Upper lobe of right lung (tissue), 1 donor: ENCODE measurements at places on chromosomes 4 and X.

DNA sequence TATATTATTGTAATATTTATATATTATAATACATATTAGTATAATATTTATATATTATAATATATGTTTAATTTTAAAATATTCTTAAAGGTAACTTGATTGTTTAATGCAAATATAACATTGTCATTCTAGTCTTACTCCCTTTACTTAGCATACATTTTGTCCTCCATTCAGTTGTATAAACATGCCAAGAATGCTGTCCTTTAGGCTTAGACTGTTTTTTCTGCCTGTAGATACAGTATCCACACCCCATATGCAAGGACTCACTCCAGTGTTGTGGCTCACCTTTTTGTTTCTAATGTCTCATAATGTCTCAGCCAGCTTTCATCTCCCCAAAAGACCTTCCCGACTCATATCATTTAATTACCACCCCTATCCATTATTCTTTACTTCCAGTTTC is 2110.0 kb downstream of the PCDH7 start:
- DNase-seq: no peak

- no peak for DNase-seq
Observed at GRCh38 chr4:1573830-1574459, 110.2 kb downstream of the FAM53A start.

- DNase-seq: no peak
Observed at GRCh38 chr4:89296399-89296798, 11.2 kb downstream of the GPRIN3 start.

- no peak for DNase-seq
Observed at GRCh38 chr4:2305766-2306501, 44.0 kb upstream of the MXD4 start.

- DNase-seq: no peak
Observed at GRCh38 chrX:53239474-53239873, 14.5 kb upstream of the KDM5C start.

DNA sequence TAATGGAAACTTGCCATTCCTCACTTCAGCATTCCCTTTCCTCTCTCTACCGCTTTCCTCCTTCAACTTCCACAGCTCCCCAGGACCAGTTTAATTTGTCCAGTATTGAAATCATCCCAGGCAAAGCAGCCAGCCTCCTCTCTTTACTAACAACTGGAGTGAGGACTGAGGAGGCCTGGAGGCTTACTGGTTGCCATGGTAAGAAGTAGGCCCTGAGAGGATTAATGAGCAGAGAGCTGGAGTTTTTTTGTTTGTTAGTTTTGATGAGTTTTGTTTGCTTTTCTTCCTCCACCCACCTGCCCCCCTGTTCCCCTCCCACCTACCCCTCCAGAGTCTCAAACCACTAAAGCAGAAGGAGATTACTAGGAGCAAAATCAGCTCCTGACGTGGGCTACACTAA is 29.5 kb upstream of the PLP1 start:
- DNase-seq: no peak

DNA sequence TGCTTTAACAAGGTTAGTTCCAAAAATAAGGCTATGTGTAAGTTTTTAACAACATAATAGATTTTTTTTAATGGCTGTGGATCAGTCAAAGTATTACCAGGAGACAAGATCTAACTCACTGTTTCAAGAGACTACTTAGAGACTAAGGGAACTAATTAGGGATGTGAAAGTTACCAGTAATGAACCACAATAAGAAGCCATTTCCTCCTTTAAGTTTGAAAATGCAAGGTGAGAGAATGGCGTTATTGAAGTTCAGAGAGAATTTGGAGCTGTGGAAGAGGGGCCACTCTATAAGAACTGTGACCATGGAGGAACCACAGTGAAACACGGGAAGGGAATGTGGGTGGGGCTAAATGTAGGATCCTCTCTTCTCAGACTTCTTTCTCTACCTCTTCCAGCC is 624.2 kb downstream of the GLUD2 start:
- no peak for DNase-seq

DNA sequence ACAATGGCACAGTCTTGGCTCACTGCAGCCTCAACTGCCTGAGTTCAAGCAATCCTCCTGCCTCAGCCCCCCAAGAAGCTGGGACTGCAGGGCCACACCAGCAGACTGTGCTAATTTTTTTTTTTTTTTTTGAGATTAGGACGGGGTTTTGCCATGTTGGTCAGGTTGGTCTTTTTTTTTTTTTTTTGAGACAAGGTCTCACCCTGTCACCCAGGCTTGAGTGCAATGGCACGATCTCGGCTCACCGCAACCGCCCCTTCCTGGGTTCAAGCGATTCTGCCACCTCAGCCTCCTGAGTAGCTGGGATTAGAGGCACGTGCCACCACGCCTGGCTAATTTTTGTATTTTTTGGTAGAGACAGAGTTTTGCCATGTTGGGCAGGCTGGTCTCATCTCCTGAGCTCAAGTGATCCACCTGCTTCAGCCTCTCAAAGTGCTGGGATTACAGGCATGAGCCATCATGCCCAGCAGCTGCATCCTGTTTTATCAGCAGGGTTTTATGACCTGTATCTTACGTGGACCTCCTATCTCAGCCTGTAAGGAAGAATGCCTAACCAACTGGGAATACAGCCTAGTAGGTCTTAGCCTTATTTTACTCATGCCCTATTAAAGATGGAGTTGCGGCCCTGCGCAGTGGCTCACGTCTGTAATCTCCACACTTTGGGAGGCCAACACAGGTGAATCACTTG is 13.2 kb upstream of the MRPL1 start:
- DNase-seq: no peak

- no peak for DNase-seq
Observed at GRCh38 chrX:47143894-47144625, 442 bp downstream of the NDUFB11 start.

- DNase-seq: no peak
Observed at GRCh38 chr4:22551550-22551949, 35.7 kb upstream of the ADGRA3 start.

DNA sequence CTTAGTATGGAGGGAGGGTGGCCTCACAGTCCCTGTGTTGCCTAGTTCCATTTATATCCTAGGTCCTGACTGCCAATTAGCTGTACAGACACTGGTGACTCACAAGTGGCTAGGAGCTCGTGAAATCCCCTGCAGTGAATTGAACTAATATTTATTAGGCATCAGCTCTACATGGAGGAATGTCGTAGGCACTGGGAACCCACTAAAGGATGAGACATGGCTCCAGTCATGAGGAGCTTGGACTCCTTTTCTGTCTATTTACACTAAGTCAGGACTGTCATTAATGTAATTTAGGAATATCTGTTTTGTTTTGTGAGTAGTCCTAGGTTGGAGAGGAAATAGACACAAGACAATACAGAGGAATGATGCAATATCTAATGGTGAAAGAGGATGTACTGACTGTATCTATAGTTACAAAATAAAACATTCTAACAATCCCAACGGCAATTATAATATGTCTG is 67.7 kb downstream of the MID1IP1 start:
- no peak for DNase-seq

GRCh38 chr4:131499141-131499873 is 1649.8 kb upstream of the PCDH10 start:
- no peak for DNase-seq

GRCh38 chr4:87185146-87185870 is 35.1 kb downstream of the KLHL8 start:
- DNase-seq: no peak

DNA sequence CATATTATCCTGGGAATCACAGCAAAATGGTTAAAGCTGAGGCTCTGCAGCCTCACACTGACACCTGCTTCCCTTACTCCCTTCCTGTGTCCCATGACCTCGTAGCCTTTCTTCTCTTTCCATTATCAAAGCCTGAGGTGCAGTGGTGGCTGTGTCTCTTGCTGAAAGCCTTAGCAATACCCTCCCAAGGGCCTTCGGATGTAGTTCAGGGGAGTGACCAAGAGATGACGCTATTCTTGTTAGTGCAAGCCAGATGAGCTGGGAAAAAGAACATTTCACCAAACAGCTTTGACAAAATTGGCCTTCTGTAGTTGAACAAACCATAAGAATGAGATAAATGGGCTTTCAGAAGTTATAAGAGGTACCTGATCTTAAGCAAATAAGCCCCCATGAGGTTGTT is 31.6 kb downstream of the SMIM10L2A start:
- DNase-seq: no peak

DNA sequence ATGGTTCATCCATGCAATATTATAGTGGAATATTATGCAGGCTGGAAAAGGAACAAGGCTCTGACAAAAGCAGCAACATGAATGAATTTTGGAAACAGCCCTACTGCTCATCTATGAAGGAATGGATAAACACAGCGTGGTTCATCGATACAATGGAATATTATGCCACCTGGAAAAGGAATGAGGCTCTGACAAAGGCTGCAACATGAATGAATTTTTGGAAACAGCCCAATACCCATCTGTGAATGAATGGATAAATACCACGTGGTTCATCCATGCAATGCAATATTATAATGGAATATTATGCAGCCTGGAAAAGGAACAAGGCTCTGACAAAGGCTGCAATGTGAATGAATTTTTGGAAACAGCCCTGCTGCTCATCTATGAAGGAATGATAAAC is 160.4 kb downstream of the CRLF2 start:
- no peak for DNase-seq

GRCh38 chrX:154724993-154725756 is 25.7 kb downstream of the GAB3 start:
- no peak for DNase-seq

- no peak for DNase-seq
Observed at GRCh38 chr4:26135331-26135730, 185.5 kb upstream of the RBPJ start.

GRCh38 chr4:56050625-56051024 is 101.9 kb downstream of the CEP135 start:
- DNase-seq: no peak

- no peak for DNase-seq
Observed at GRCh38 chr4:84167564-84167963, 331.5 kb downstream of the NKX6-1 start.

DNA sequence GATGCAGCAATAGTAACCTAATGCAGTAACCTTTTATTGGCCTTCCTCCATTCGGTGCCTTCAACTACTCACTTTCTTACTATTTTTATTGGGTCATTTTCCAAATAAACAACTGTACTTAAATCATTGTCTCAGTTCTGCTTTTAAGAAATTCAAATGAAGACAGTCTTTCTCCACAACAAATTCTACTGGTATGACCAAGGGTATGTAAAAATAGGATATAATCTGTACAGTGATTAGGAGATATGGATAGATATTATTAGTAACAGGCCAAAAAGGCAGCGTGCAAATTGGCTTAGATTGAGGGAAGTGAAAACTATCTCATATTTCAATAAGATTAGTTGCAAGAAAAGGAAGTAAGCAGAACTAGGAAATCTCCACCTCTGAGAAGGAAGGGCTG is 177.4 kb upstream of the PPP1R2C start:
- DNase-seq: no peak

- no peak for DNase-seq
Observed at GRCh38 chrX:48487362-48487798, 11.4 kb downstream of the FTSJ1 start.

DNA sequence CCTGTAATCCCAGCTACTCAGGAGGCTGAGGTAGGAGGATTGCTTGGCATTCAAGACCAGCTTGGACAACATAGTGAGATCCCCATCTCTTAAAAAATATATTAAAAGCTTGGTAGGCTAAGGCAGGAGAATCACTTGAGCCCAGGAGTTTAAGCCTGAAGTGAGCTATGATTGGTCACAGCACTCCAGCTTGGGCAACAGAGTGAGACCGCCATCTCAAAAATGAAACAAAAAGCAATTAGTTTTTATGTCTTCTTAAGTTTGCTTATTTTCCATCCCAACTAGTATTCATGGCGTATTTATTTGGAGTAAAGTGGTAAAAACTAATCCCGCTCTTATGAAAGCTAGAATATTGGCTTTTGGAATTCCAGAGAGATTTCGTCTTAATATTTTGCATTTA is 25.4 kb upstream of the PDE5A start:
- no peak for DNase-seq

DNA sequence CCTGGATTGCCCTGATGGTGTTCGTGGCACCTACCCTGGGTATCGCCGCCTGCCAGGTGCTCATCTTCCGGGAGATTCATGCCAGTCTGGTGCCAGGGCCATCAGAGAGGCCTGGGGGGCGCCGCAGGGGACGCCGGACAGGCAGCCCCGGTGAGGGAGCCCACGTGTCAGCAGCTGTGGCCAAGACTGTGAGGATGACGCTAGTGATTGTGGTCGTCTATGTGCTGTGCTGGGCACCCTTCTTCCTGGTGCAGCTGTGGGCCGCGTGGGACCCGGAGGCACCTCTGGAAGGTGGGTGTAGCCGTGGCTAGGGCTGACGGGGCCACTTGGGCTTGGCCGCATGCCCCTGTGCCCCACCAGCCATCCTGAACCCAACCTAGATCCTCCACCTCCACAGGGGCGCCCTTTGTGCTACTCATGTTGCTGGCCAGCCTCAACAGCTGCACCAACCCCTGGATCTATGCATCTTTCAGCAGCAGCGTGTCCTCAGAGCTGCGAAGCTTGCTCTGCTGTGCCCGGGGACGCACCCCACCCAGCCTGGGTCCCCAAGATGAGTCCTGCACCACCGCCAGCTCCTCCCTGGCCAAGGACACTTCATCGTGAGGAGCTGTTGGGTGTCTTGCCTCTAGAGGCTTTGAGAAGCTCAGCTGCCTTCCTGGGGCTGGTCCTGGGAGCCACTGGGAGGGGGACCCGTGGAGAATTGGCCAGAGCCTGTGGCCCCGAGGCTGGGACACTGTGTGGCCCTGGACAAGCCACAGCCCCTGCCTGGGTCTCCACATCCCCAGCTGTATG is 1.8 kb downstream of the AVPR2 start:
- DNase-seq: no peak

- DNase-seq: no peak
Observed at GRCh38 chrX:8084006-8084405, 87.1 kb downstream of the VCX2 start.

- DNase-seq: no peak
Observed at GRCh38 chr4:62243895-62244294, 1043.8 kb downstream of the ADGRL3 start.

- no peak for DNase-seq
Observed at GRCh38 chr4:71609167-71609566, 174.7 kb downstream of the GC start.

- no peak for DNase-seq
Observed at GRCh38 chr4:156036496-156036895, 82.8 kb upstream of the CTSO start.

- no peak for DNase-seq
Observed at GRCh38 chr4:186037692-186038658, 31.0 kb upstream of the TLR3 start.

DNA sequence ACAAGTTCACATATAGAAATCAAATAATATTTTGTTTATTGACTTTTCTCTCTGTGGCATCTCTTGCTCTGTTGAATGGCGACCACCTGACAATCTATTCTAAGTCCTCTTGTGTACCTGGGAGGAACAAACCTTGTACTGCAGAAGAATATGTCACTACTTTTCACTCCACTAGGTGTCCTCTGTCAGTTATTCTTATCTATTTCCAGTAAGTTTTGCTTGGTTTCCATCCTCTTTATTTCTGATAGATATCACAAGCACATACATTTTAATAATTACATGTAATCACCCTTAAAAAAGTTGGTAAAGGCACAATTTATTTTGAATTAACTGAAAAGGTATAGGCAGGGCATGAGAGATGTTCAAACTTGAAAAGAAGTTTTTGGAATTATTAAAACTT is 238.4 kb downstream of the SNCA start:
- DNase-seq: no peak
